Tracheal epithelial cell (primary cell): ENCODE measurements at places on chromosomes 4 and X. TPM values are rescaled to one million over a fixed set of nuclear protein-coding genes. Genes with fewer than 3 reads are reported as not detected.

Gene CT45A10
- not detected in 2 replicates for total RNA-seq

Gene SYP
- not detected in 2 replicates for total RNA-seq

Gene UTP3
- total RNA-seq, result 10.7 and 12.8 TPM in 2 replicates

Gene STPG2
- total RNA-seq, result under 0.01 and 0.24 TPM in 2 replicates

Gene SLITRK4
- 5.3 TPM in 1 of 2 replicates, not detected in the other for total RNA-seq

Gene VEGFD
- total RNA-seq, result 0.85 TPM in 1 of 2 replicates, not detected in the other
